ENCODE measurements at places on chromosomes 7 and 10. TPM values are rescaled to one million over a fixed set of nuclear protein-coding genes. Genes with fewer than 3 reads are reported as not detected.

The NXPH1 gene
- not detected for total RNA-seq

The SPDYE6 gene
- not detected for total RNA-seq

The ACHE gene
- total RNA-seq, result 1.3 TPM

DNA sequence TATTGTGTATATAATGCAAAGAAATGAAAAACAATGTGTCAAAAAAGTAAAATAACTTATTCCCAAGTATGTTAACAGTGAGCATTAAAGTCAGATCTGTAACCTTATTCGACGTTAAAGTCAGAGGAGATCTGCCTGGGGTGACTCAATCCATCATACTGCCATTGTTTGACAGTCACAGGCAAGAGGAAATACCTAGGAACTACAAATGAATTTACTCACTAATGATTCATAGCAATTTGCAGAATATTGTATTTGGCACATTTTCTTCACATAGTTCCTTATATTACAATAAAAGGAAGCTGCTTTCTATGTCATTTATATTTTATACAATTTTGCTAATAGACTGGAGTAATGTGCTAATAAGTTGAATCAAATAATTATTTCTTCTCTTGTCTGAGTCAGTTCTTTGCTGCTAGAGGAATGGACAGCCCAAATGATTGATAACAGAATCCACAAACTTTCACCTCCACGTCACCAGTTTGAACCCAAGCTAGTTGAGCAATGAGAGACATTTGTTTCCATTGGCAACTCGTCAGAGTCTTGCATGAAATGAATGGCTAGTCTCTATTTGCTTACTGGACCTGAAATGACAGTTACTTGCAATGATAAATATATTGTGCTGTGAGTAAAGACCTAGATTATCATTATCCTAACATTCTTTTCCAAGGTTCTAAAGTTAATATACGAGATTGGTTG, 48.5 kb upstream of the TMEM106B start:
- no peak overlapping the region for H3K4me3 ChIP-seq
- H3K36me3 ChIP-seq, result no peaks in the 10 kb centered on the region
- no peaks in the 10 kb centered on the region for H3K4me1 ChIP-seq
- no peak overlapping the region for H3K27ac ChIP-seq
- no peak for DNase-seq

DNA sequence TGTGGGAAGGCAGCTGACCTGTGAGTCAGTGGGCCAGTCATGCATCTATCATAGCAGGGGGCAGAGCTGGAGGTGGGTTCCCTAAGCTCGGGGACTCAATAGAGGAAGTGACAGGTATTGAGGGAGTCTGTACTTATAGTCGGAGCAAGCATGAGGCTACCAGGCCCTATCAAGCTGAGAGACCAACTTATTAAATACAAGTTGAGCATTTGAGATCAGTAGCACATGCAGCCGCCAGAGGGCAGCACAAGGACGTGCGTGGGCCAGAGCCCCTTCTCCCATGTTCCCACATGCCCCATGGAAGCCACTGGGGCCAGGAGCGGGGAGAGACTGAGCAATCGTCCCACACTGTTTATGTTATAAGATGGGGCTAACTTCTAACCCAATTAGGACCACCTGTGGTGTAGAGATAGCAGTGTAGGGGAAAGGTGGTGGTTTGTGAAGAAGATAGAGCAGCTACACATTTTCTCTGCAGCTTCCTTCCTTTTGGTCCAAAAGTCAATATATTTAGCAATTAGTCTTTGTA, 13.0 kb upstream of the STK31 start:
- peak; percentile 80 for DNase-seq
- H3K27me3 ChIP-seq, result no peaks in the 10 kb centered on the region
- no peaks in the 10 kb centered on the region for H3K4me1 ChIP-seq

- no peaks in the 10 kb centered on the region for H3K36me3 ChIP-seq
- H3K4me1 ChIP-seq, result no peaks in the 10 kb centered on the region
- H3K4me3 ChIP-seq, result no peak overlapping the region
Measured at GRCh38 chr7:125136755-125137532, 207.3 kb upstream of the POT1 start.
